ENCODE measurements at places on chromosomes 2 and 18.

DNA sequence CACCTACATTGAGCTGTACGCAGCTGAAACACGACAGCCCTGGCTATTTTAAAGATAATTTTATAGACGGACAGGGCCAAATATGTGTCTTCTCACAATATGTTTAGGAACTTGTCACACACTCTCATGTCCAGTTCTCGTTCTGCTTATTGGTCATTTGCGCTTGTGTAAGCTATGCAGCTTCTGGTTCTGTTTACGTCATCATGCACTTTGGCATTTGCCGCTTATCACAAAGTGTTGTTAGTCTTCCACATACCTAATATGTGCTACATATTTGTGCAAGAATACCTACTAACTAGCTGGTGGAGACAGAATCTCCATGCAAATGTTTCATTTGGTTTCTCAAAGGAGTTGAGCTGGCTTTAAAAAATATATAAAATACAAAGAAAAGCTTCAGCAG lies 7.5 kb upstream of the ZNF516 start:
- H3K36me3 ChIP-seq = no peaks in the 10 kb centered on the region
- no peak for DNase-seq
- no peak overlapping the region for H3K27ac ChIP-seq
- peaks cover 35% of the 10 kb centered on the region for H3K27me3 ChIP-seq
- H3K4me3 ChIP-seq = no peak overlapping the region
- no peaks in the 10 kb centered on the region for H3K4me1 ChIP-seq

- no peaks in the 10 kb centered on the region for H3K27me3 ChIP-seq
- H3K4me3 ChIP-seq = no peak overlapping the region
- H3K4me1 ChIP-seq = no peaks in the 10 kb centered on the region
- DNase-seq = no peak
Measured at GRCh38 chr2:232339121-232340081, 39.1 kb upstream of the ALPP start.

GRCh38 chr2:230384986-230385385 lies 31.0 kb upstream of the SP100 start:
- no peak for DNase-seq
- H3K27ac ChIP-seq = no peak overlapping the region
- H3K4me1 ChIP-seq = peaks cover 3% of the 10 kb centered on the region
- H3K36me3 ChIP-seq = peaks cover 41% of the 10 kb centered on the region

DNA sequence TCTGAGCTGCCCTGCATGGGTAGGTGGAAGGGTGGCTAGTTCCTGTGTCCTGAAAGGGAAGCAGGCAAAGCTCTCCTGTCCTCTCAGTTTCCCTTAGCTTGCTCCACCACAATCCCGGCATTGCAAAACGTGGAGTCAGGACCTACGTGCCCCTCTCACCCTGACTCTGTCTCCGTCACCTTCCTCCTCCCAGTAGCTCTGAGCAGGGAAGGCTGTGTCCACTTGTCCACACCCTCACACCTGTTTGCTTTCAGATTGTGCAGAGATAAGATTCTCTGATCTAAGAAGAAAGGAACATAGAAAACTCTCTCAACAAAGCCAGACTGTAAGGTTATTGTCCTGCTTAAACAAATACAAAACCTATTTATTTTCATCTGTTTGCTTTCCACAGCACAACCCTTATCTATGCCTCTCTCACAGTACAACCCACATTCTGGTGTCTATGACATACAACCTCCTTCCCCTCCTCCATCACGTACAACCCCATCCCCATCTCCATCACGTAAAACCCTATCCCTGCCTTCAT lies 79.0 kb downstream of the ALPK2 start:
- H3K4me1 ChIP-seq = no peaks in the 10 kb centered on the region
- no peaks in the 10 kb centered on the region for H3K36me3 ChIP-seq
- no peak overlapping the region for H3K27ac ChIP-seq
- no peak for DNase-seq
- H3K4me3 ChIP-seq = no peak overlapping the region

DNA sequence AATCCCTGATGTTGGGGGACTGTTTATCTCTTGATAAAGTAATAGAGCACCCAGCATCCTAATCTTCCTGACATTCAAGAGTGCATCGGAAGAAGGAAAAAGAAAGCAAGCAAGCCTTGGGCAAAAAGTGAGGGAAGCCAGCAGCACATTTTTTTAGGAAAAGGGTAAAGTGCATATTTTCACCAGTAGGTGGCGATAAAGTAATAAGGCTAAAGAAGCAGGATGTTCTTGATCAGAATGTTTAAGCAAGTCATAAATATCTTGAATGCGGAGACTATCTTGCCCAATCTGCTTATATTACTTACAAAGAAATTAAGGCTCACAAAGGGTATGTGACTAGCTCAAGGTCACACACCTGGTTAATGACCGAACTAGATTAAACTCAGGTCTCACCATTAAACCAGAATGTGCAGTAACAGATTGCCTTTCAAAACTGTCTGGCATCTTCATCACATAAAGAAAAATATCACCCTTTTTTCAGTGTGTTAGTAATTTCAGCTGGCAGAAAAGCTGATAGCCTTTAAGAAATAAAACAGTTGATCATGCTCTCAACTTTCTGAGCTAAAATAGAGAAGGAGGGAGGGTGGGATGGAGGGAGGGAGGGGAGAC lies 83.8 kb downstream of the VIT start:
- H3K4me1 ChIP-seq = no peaks in the 10 kb centered on the region
- peak; percentile 30 for DNase-seq
- no peak overlapping the region for H3K4me3 ChIP-seq
- no peaks in the 10 kb centered on the region for H3K36me3 ChIP-seq

DNA sequence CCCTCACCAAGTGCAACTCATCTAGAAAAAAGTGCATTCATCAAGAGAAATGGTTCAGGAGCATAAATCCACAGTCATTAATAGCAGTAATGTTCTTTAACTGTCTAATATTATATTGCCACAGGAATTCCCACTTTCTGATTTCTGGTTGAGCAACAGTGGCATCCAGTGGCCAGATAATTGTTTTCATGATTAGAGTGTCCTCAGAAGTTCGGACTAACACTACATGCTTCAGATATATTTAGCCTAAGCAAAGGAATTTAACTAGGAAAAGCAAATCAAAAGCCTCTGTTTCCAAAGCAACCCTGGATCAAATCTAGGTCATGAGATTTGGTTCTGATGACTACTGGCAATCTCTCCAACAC lies 9.8 kb upstream of the ERBB4 start:
- H3K27ac ChIP-seq = no peak overlapping the region
- DNase-seq = no peak
- no peaks in the 10 kb centered on the region for H3K4me1 ChIP-seq
- no peaks in the 10 kb centered on the region for H3K36me3 ChIP-seq
- no peak overlapping the region for H3K4me3 ChIP-seq
- H3K27me3 ChIP-seq = no peaks in the 10 kb centered on the region

GRCh38 chr2:46134531-46135227 lies 162.5 kb upstream of the EPAS1 start:
- H3K4me3 ChIP-seq = no peak overlapping the region
- H3K4me1 ChIP-seq = no peaks in the 10 kb centered on the region
- DNase-seq = no peak
- H3K36me3 ChIP-seq = peaks cover 5% of the 10 kb centered on the region

All from effector memory CD8-positive, alpha-beta T cell (primary cell).